ENCODE measurements at places on chromosomes 6 and 20. TPM values are rescaled to one million over a fixed set of nuclear protein-coding genes. Genes with fewer than 3 reads are reported as not detected.

The BCLAF1 gene
- 97.9 TPM for total RNA-seq

The FOXQ1 gene
- 6.9 TPM for total RNA-seq

The WFDC5 gene
- not detected for total RNA-seq

The MATN4 gene
- total RNA-seq, result not detected

The VGLL2 gene
- not detected for total RNA-seq

The TRIM15 gene
- total RNA-seq, result not detected

The C6orf58 gene
- not detected for total RNA-seq

The CGAS gene
- total RNA-seq, result 8.1 TPM

The CTCFL gene
- 0.41 TPM for total RNA-seq

The CEP85L gene
- total RNA-seq, result 3.3 TPM

The TOX2 gene
- total RNA-seq, result 7.3 TPM

The SLC25A27 gene
- total RNA-seq, result 0.68 TPM

The TBXT gene
- not detected for total RNA-seq

The TOMM34 gene
- total RNA-seq, result 62.3 TPM

The PPP1R3G gene
- total RNA-seq, result 2.1 TPM

The GLP1R gene
- total RNA-seq, result 0.17 TPM

The MYMX gene
- not detected for total RNA-seq

The RAB44 gene
- 0.07 TPM for total RNA-seq

Measured in kidney epithelial cell (primary cell).